ENCODE measurements at places on chromosomes 11 and 22. TPM values are rescaled to one million over a fixed set of nuclear protein-coding genes. Genes with fewer than 3 reads are reported as not detected.

Gene TRIM66
- 5.2 TPM for total RNA-seq

Gene TESMIN
- 3.6 TPM for total RNA-seq

Gene C11orf52
- total RNA-seq: not detected

Gene CTSC
- total RNA-seq: 0.06 TPM

Gene SUSD2
- 0.17 TPM for total RNA-seq

Gene CSF2RB
- not detected for total RNA-seq

DNA sequence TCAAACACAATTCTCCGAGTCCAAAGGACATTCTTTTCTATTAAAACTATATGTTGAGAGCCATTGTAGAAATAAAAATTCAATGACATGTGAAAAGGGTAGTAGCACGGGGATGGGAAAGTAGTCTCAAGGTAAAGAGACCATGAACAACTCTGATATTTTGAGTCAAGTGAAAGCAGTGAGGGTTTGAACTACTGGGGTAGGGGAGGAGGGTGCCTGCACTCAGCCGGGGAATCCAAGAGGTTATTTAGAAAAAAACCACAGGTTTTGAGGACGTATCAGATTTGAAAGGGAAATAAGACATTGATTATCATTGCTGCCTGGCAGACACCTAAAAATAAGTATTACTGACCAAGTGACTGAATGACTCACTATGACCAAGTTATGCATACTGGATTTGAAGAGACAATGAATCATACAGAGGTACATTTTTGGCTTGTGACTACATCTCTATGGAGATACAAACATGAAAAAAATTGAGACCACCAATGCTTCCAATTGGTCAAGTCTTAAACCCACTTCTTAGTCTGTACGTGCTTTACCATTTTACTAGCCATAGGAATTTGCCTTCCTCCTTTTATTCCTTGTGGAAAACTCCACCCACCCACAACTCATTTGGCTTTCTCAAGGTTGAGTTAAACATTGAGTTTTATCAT, 2.2 kb upstream of the OR52H1 start:
- peak; percentile 97 for DNase-seq

DNA sequence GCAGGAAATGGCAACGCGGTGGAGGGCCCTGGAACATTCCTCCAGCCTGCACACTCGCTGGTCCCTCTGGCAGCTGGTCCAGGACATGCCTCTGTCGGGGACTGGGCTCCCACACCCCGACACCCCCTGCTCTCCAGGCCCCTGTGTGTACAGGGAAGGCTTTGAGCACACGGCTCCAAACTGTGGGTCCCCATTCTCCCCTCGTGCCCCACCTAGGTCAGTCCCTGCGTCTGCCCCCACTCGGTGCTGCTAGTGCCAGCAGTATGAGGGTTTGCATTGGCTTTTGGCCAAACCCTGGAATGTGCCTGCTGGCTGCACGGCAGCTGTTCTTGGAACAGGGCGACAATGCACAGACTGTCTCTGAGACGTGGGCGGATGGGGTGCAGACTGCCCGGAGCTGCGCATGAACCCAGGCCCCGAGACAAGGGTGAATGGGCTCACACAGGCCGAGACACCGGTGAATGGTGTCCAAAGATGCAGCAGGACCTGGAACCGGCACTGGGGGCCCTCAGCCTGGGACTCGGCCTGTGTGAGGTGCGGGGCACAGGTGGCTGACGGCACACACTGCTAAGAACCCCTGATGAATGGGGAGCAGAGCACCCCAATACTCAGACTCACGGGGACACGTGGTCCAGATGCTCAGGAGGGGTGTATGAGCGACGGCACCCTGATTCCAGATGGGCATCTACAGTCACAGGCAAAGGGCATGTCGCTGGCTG, 7.5 kb upstream of the SYT8 start:
- DNase-seq: peak; percentile 80

GRCh38 chr11:10414659-10415058, 40.4 kb upstream of the AMPD3 start:
- peak; percentile 47 for DNase-seq

GRCh38 chr22:19492504-19493174, 12.9 kb downstream of the CDC45 start:
- DNase-seq: no peak

DNA sequence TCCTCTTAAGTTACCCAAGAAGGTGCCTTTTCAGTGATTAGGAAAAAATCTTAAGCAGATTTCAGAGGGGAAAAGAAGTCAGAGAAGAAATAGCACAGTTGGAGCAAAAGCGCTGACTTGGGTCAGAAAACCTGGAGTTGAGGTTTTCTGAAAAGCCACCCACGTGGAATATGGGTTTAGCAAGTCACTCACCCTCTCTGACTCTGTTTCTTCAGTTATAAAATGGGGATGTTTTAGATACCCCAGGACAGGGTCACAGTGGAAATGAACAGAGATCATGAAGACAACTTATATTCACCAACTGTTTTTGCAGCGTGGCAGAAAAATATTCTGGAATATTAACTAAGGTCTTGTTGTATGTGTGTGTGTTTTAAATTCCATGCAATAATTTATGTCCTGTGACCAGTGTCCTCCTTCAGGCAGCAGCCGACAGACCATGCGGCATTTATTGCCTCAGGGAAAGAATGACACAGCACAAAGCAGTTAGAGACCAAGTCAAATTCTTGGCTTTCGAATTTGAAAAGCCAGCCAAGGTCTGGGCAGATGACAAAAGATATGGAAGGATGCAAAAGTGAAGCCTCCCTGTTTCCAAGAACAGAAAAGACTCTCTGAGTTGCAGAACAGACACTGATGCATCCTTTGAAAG, 119.9 kb downstream of the MIAT start:
- DNase-seq: no peak

GRCh38 chr11:9089636-9090035, 1.8 kb downstream of the SCUBE2 start:
- no peak for DNase-seq

DNA sequence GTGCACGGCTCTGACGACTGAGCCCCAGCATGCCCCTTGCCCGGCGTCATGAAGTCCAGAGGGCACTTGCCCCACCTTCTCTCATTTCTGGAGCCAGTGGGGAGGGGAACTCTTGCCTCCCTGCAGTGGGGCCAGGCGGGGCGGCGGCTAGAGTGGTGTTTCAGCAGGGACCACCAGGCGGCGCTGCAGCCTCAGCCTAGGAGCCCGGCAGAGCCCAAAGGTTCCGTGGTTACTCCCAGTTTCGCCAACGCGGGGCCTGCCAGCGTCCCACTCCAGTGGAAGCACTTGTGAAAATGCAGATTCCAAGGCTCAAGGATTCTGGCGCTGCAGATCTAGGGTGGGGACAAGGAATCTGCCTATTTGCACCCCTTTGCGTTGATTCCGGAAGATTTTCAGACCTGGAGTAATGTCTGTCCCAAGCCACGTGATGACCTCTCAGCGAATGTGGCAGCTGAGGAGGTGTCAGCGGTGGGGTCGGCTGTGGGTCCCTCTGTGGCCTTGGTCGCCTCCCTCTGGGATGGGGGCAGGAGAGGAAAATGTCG, 55.7 kb downstream of the CD82 start:
- peak; percentile 58 for DNase-seq

DNA sequence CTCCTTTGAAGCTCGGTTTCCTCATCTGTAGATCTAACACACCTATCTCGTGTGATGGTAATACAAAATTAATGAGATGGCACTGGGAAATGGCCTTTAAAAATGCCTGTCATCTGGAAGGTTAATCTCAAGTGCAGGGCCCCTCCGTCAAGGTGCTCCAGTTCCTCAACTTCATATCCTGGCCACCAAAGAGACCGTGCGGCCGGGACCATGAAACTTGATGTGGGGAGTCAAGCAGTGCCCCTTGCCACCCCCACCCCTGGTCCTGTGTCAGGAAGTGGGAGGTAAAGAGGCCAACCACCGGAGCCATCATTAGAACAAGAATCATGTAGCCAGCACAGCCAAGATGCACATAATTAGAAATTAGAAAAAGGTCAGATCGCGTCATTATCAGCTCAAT, 108.2 kb downstream of the FEZ1 start:
- no peak for DNase-seq

DNA sequence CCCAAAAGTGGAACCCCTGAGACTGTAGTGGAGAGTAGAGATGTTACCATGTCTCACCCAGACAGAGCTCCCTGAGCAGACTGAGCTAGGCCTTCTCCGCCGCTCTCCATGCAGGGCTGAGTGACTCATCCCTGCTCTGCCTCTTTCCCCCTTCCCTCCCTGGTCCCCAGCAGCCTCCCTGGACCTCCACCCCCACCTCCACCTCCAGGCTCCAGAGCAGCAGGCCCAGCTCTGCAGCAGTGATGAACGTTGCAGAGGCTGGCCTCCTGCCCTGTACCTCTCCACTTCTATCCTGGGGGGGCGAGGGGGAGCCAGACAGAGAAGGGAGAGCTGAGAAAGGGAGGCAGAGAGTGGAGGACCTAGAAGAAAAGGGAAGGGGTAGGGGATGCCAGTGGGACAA, 19.3 kb upstream of the ARAP1 start:
- DNase-seq: peak; percentile 78

GRCh38 chr11:44780940-44781631, 54.3 kb downstream of the TSPAN18 start:
- DNase-seq: no peak

DNA sequence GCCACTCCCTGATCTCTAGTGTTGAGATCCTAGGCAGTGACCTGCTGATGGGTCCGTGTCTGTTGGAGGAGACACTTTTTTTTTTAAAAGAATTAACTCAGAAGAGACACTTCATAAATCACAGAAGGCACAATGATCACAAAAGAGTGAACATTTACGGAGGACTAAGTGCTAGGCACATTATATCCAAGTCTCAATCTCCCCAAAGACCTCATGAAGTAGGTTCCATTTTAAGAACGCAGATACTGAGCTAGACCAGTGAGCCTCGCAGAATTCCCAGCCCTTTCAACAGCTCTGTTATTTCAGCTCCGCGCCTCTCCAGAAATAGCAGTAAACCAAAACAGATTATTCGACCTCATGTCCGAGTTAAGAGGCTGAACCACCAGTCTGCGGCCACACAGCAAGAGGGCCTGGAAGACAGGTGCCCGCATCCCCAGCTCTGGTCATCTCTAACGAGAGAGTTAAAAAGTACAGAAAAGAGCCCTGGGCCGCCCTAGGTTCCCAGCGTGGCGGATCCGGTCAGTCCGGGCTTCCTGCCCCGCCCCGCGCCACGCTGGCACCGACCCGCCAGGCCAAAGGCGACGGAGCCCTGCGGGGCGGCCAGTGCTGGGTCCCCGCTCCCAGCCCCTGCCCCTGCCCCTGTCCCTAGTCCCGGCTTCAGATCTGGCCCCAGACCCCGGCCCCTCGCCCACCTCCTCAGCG, 612 bp downstream of the XBP1 start:
- DNase-seq: peak; percentile 30

- peak; percentile 81 for DNase-seq
Measured at GRCh38 chr11:9575260-9576240, 2.1 kb downstream of the WEE1 start.

DNA sequence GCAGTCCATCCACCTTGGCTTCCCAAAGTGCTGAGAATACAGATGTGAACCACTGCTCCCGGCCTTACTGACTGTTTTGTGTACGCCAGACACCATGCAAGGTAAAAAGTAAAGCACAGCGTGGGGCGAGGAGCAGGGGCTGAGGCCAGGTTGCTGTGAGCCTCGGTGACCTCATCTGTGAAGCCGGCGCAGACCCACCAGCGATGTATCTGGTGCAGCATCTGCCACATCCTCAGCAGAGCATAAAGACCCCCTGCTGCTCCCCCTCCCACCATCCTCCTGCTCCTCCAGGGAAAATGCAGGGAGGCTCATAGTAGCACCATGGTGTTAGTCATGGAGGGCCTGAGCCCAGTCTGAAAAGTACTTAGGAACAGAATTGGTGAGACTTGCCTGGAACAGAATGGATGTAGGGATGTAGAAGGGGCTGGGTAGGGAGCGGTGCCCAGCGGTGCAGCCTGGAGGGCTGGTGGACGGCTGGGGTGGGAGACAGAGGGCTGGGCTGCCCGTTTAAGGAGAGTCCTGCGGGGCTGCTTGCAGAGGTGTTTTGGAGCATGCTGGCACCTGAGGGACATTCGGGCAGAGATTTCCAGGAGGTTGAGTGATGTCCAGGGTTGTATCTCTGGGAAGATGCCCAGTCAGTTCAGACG, 462.4 kb downstream of the BRD1 start:
- no peak for DNase-seq

DNA sequence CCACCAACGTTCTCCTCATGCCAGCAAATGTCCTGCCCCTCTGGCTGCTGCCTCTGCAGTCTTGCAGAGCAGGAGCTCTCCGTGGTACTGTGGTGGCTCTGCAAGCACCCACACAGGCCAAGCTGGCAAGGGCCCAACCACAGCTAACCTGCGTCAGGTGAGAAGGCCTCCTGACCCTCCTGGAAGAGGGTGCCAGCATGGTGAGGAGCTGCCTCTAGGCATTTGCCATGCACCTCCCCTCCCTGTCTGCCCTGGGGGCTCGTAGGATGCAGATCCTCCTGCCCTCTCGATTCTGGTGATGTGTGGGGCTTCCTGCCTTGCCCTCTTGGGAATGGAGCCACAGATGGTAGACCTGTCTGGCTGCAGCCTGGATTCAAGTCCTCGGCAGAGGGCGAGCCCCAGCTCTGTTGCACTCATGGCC, 1408.8 kb downstream of the TBC1D22A start:
- DNase-seq: no peak

DNA sequence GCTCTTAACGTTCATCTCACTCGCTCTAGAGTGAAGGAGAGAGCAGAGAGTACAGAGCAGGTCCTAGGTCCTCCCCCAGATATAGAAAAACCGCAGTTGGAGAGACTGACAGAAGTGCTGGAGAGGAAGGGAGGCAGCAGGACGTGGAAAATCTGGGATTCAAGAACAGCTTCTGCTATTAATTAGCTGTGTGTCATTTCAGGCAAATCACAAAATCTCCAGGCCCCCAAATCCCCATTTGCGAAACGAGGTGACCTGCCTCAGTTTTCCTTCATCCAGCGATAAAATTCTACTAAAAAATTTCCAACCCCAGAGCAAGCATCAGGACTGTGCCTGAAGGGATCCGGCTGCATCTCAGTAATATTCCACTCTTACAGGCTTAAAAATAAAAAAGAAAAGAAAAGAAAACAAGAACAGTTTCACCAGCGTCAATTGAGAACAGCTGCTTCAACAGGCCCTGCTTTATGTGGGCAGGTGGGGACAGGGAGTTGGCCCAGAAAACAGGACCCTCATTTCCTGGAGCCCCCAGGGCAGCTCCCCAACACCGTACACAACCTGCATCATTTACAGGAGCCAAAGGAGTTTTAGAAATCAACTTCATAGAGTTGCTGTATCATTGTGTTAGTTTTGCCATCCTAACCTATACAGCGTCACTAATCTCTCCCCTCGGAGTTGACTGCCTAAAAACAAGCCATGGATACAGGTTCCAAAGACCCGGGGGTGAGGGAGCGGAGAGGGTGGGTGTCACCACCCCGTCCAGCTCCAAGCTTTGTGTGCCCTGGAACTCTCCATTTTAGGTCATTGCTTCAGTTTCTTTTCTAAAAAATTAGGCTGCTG, 2.3 kb upstream of the MALAT1 start:
- peak; percentile 14 for DNase-seq
